Umbilical cord (tissue), 2 donors: ENCODE measurements at places on chromosomes 3 and 15.

DNA sequence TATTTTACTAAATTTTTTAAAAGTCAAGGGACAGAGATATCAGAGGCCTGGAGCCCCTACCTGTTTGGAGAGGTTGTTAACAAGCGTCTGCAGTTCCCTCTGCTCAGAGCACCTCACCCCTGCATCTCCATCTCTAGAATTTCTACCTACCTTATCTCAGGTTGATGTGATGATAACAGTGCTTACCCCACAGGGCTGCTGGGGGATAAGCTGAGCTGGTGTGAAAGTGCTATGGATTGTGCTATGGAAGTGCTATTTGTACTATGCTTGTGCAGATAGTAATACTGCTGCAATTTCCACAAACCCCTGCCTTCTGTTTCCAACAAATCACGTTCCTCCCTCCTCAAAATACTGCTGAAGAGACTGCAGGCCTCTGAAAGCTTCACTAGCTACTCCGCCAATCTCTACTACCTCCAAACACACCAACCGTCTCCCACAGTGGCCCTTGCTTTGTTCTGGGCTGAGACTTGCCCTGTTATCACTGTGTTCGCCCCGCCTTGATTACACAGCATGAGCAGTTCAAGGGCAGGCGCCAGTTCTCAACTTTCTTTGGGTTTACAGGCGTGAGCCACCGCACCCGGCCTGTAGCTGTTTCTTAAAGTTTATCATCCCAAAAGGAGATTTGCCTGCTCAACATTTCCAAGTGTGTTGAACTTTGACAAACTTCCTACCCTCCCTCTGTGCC lies 28.4 kb upstream of the PARL start:
- no peak for DNase-seq

DNA sequence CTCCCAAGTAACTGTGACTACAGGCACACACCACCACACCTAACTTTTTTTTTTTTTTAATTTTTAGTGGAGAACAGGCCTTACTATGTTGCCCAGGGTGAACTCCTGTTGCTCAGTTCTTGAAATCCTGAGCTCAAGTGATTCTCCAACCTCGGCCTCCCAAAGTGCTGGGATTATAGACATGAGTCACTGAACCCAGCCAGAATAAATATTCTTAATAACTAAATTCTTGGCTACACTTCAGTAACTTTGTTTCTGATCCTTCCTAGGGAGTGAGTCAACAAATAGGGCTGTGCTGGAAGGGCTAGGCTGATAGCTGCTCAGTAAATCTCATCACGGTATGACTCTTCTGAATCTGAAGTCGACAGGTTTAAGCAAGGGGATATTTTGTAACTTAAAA lies 56.6 kb downstream of the P3H2 start:
- peak; percentile 98 for DNase-seq

- DNase-seq: no peak
These were observed 29.4 kb upstream of the AP3B2 start for GRCh38 chr15:82739086-82739485.

DNA sequence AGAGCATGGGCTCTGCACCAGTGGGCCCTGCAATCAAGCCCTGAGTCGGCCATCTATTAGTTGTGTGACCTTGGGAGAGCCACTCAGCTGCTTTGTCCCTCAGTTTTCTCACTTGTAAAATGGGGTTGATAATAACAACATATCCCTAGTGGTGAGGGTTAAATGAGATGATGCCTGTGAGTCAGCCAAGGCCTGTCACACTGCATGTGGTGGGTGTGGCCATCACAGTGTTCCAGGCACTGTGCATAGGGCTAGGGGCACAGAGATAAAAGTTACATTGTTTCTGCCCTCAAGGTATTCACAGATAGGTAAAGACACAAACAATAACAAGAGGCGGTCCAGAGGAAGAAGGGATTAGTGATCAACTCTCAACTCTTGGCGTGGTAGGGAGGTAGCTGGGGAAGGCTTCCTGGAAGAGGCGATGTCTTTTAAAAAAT lies 19.5 kb downstream of the SMAD6 start:
- no peak for DNase-seq

DNA sequence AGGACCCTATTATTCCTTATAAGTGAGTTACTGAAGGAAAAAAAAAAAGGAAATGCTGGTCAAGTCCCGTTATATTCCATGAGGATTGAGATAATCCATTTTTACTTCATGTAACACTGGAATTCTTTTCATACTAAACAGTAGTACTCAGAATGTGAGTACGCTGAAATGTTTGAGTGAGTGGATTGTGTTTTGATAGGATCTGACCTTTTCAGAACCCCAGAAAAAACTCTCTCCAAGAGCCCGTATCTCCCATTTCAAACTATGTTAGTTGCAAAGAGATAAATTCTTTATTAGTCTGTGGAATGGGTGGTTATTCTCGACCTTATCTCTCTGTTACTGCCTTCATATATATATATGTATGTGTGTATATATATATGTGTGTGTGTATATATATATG lies 2.5 kb upstream of the LPP start:
- peak; percentile 53 for DNase-seq

- DNase-seq: no peak
These were observed 19.3 kb upstream of the NRROS start for GRCh38 chr3:196620161-196620604.

GRCh38 chr3:180870008-180870699 lies 42.3 kb upstream of the FXR1 start:
- peak; percentile 54 for DNase-seq

GRCh38 chr15:64915518-64916227 lies 4.0 kb downstream of the ANKDD1A start:
- no peak for DNase-seq

- DNase-seq: peak; percentile 18
These were observed 1.0 kb downstream of the PDE12 start for GRCh38 chr3:57557085-57557537.

- no peak for DNase-seq
These were observed 415.3 kb upstream of the ALCAM start for GRCh38 chr3:104951426-104951825.

- DNase-seq: no peak
These were observed 62.9 kb downstream of the GPR176 start for GRCh38 chr15:39857132-39857531.

DNA sequence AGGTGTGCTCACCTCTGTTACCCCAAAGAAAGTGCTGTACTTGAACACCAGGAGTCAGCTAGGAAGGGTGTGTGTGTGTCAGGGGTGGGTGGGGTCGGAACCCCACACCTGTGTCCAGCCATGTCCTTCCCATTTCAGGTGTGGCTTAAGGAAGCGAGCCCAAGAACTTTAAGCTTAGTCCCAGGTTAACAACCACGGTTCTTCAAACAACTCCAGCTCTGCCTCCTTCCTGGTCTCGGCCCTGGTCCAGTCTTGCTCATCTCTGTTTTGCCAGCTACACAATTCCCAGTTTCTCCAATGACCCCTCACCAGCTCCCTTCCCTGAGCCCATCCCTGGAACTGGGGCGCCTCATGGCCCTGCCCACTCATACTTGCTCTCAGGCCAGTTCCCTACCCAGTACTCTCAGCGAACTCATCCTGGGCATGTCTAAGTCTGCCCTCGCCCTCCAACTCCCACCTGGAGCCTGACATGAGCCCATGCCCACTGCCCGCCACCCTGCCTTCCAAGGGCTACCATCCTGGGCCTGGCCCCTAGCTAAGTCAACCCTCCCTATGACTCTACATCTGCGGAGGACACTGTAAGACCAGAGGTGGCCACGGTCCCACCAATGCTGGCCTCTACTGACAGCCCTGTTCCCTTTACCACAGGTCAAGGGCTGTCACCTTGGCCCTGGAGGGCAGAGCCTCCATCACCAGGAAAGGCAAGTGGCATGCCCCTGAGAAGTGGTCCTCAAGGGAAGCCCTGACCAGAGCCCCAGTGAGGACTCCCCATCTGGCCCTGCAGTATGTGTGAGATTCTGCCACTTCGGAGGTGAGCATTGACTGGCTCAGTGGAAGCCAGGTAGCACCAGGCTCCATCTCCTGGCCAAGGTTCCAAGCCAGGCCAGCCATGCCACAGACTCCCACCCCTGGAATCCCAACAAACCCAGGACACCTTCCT lies 9.2 kb downstream of the POC1A start:
- no peak for DNase-seq

DNA sequence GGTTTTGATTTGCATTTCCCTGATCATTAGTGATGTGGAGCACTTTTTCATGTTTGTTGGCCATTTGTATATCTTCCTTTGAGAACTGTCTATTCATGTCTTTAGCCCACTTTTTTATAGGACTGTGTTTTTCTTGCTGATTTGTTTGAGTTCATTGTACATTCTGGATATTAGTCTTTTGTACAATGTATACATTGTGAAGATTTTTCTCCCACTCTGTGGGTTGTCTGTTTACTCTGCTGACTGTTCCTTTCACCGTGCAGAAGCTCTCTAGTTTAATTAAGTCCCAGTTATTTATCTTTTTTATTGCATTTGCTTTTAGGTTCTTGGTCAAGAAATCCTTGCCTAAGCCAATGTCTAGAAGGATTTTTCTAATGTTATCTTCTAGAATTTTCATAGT lies 91.1 kb upstream of the ATP11B start:
- no peak for DNase-seq

GRCh38 chr15:82851981-82852511 lies 42.6 kb downstream of the WHAMM start:
- DNase-seq: no peak

DNA sequence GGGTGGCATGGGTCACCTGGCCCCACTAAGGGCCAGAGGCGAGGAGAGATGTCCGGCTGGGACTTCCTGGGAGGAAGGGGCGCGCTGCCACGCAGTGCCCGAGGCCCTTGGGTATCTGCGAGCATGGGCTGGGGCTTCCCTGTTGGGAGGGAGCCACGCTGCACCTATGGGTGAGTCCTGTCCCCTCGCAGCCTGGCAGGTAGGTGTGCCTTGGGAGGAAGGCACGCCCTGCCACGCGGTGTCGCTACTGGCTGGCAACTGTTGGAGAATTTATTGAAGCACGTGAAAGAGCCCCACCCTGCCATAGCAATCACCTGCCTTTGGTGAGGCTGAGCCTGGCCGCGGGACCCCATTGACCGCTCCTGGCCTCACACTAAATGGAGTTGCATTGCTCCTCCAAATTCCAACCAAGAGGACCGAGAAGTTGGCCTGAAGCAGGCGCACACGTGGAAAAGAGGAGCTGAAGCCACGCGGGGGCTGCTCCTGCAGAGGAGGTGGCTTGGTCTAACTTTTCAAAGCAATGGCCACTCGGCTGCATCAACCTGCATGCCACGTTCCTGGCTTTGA lies 134.2 kb downstream of the TJP1 start:
- DNase-seq: no peak

DNA sequence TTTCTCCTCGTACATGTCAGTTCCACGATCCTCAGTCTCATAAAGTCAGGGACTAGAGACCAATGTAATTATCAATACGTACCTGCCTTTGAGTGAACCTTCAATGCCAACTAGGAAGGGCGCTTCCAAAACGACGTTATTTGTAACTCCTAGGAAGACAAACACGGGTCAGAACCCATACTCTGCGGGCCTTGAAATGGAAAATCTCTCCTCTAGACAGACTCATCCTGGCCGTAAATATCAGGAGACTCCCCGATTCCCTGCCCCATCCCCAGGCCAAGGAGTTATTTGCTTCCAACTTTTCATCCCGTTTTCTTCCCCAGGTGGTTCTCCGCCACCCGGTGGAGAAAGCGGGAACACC lies 578 bp downstream of the OIP5 start:
- DNase-seq: no peak

- DNase-seq: no peak
These were observed 5.0 kb downstream of the GXYLT2 start for GRCh38 chr3:72892870-72893269.

DNA sequence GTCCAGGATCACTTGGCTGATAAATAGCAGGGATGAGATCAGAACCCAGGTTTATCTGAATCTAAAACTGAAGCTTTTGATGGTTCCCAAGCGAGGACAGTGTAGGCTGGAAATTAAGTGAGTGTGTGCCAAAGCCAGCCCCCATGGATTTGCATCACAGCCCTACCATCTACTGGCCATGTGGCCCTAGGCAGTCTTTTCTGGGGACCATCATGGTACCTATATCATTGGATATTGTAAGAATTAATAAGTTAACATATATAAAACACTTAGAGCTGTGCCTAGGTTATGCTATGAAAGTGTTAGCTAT lies 32.8 kb upstream of the SSR3 start:
- DNase-seq: no peak

- no peak for DNase-seq
These were observed 246.5 kb upstream of the PLSCR5 start for GRCh38 chr3:146851665-146852064.

DNA sequence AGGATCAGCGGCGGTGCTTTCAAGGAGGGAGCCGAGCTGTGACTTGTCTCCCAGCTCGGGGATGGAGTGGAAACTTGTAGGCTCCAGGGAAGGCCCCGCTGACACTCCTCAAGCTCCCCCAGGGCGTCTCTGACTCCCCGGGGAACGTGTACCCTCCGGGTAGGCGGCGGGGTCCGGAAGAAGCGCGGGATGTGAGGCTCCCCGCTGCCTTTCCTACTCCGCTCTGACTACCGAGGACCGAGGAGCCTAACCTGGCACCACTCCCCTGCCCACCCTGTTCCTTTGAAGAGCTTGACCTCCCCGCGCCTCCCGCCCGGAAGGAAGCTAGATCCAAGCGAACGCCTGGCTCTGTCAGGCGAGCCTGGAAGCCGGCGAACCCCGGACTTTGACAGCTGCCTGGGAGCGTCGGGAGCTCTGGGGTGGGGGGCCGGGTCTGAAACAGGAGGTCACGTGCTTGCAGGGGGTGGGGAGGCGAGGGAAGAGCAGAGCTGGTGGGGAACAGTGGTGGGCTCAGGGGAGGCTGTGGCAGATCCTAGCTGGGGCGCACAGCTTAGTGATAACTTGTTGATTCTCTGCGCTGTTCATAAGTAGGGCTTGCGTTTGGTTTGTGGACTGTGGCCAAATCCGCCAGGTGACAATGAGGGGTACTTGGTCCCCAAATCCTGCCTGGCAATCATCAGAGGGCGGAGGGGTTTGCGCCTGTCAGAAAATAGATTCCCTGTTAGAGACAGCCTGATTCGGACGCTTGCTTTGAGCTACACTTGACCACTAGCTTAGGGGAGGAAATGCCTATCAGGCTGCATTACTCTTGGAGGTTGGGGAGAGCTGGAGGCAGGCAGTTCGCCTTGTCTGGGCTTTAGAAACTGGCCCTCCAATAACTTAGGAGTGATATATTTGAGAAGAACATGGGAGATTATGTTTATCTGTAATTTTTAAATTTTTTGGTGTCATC lies 1.2 kb downstream of the CLSTN2 start:
- peak; percentile 57 for DNase-seq

DNA sequence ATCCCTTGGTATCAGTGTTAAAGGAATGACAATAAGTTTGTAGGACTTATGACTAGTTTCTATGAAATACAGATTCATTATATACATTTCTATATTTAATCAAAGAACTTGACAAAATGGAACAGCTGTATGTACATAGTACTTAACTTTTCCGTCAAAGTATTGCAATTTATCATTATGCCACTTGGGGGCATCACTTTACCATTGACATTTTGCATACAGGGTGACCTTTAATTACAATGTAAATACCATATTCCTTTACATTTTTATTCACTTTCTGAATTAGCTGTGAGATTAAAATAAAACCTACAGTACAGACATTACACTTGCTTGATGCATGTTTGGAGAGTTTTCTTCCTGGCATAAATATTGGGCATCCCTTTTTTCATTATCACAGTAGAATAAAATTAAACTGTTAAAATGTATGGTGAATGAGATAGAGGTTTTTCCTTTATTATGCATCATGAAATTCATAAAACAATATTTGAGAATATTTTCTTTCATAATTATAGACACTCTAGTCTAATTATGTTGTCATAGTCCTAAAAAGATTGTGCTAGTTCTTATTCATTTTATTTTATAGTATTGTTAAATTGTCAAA lies 6.9 kb downstream of the NEK11 start:
- DNase-seq: peak; percentile 35

- no peak for DNase-seq
These were observed 90.3 kb downstream of the FMN1 start for GRCh38 chr15:33104212-33104611.
